ENCODE measurements at places on chromosomes 4 and X. TPM values are rescaled to one million over a fixed set of nuclear protein-coding genes. Genes with fewer than 3 reads are reported as not detected.

GRCh38 chr4:102399021-102399420 lies 53.7 kb upstream of the SLC39A8 start:
- DNase-seq, result no peak
- no peaks in the 10 kb centered on the region for H3K36me3 ChIP-seq
- H3K4me1 ChIP-seq, result no peaks in the 10 kb centered on the region
- H3K4me3 ChIP-seq, result no peak overlapping the region
- no peaks in the 10 kb centered on the region for H3K27me3 ChIP-seq

GRCh38 chr4:10253765-10254164 lies 137.2 kb upstream of the WDR1 start:
- no peak overlapping the region for H3K4me3 ChIP-seq
- H3K27me3 ChIP-seq, result no peaks in the 10 kb centered on the region
- no peaks in the 10 kb centered on the region for H3K36me3 ChIP-seq
- no peak for DNase-seq
- no peak overlapping the region for H3K27ac ChIP-seq

The ADH7 gene
- polyA plus RNA-seq, result 0.13 TPM

GRCh38 chr4:94714365-94715160 lies 43.2 kb upstream of the BMPR1B start:
- H3K27me3 ChIP-seq, result no peaks in the 10 kb centered on the region
- H3K4me1 ChIP-seq, result no peaks in the 10 kb centered on the region
- no peak for DNase-seq
- no peaks in the 10 kb centered on the region for H3K36me3 ChIP-seq

DNA sequence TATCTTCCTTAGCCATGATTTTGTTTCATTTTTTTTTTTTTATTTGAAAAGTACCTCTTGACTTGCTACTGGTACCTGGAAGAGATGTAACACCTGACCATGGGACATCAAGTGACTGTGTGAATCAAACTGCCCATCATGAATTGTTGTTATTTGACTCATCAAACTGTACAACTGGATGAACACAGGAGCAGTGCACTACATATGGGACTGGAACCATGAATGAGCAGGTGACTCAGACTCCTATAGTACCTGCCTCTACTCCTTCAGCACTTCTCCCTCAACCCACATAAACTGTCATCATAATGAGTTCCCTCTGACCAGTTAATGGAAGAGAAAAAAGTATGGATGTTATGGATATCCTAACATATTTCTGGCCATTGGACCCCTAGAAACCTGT lies 15.9 kb upstream of the UBE2D3 start:
- H3K4me3 ChIP-seq, result no peak overlapping the region
- H3K27ac ChIP-seq, result no peak overlapping the region
- H3K36me3 ChIP-seq, result no peaks in the 10 kb centered on the region
- DNase-seq, result no peak
- H3K27me3 ChIP-seq, result no peaks in the 10 kb centered on the region

GRCh38 chr4:120085705-120086104 lies 19.1 kb upstream of the MAD2L1 start:
- no peak for DNase-seq
- H3K27me3 ChIP-seq, result no peaks in the 10 kb centered on the region
- H3K4me1 ChIP-seq, result no peaks in the 10 kb centered on the region
- H3K4me3 ChIP-seq, result no peak overlapping the region
- no peak overlapping the region for H3K27ac ChIP-seq

The NCAPG gene
- not detected for polyA plus RNA-seq

DNA sequence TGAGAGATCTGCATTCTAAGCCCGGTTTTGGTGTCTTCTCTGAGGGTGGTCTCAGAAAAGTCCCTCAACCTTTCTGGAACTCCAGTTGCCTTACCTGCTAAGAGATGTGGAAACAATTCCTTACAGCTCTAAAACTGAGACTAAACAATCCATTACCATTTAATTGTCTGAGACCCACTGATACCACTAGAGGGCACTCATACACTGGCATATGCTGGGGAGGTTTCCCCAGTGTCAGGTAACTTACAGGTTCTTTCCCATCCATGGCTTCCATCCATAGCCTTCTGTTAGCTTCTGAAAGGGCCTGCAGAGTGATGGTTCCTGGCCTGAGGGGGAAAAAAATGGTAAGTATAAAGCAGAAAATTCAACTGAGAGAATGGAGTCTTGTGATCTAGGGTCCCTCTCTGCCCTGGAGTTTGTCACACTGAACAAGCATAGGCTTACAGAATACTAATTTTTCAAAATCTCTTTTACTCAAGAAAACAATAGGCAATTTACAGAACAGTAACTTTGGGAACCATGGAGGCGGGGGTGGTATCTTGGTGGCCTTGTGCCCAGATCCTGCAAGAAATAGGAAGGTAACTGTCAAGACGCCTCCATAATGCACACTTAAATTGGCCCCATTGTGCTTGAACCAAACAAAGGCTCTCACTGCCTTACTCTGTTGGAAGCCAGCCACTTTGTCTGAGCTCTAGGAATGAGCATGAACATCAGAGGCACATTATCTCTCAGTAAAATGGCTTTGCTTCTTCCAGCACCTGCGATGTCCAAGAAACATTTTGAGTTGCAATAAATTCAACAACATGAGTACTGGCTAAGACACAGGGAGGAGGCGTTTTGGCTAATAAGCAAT lies 236.1 kb downstream of the OPHN1 start:
- no peaks in the 10 kb centered on the region for H3K4me1 ChIP-seq
- H3K27ac ChIP-seq, result no peak overlapping the region

- H3K36me3 ChIP-seq, result no peaks in the 10 kb centered on the region
- H3K4me3 ChIP-seq, result no peak overlapping the region
- no peak for DNase-seq
- H3K27me3 ChIP-seq, result no peaks in the 10 kb centered on the region
Measured at GRCh38 chr4:158285429-158286216, 75.3 kb downstream of the TMEM144 start.

The TEX11 gene
- polyA plus RNA-seq, result not detected

DNA sequence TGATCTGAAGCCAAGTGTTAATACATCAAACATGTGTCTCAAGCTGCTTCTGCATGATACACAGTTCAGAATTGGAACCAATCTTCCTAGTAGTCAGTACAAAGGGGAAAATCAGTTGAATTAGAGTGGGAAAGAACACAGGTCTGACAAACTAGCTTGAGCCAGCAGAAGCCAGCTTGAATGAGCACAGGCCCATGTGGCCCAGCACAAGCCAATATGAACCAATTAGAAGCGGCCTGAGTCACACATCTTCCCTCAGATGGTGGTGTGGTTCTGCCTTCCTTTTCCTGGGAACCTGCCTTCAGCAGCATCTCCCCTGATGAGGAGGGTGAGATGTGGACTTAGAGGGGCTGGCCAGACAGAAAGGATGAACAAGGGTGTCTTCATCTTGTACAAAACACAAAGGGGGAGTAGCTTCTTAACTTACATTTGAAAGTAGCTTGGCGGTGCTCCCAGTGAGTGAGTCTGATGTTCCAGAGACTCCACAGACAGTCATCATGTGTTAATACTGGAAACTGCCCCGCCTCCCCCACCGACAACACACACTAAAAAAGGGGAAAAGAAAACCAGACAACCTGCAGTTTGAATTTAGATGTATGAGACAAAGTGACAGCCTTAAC lies 72.0 kb downstream of the FRMPD4 start:
- H3K4me3 ChIP-seq, result no peak overlapping the region
- H3K4me1 ChIP-seq, result no peaks in the 10 kb centered on the region
- DNase-seq, result peak; percentile 51
- H3K27ac ChIP-seq, result no peak overlapping the region
- H3K36me3 ChIP-seq, result no peaks in the 10 kb centered on the region

The SNX12 gene
- 31.8 TPM for polyA plus RNA-seq

- H3K4me1 ChIP-seq, result no peaks in the 10 kb centered on the region
- H3K4me3 ChIP-seq, result no peak overlapping the region
- H3K27ac ChIP-seq, result no peak overlapping the region
- no peaks in the 10 kb centered on the region for H3K27me3 ChIP-seq
- no peaks in the 10 kb centered on the region for H3K36me3 ChIP-seq
- no peak for DNase-seq
Measured at GRCh38 chr4:114684462-114684861, 85.9 kb downstream of the UGT8 start.

DNA sequence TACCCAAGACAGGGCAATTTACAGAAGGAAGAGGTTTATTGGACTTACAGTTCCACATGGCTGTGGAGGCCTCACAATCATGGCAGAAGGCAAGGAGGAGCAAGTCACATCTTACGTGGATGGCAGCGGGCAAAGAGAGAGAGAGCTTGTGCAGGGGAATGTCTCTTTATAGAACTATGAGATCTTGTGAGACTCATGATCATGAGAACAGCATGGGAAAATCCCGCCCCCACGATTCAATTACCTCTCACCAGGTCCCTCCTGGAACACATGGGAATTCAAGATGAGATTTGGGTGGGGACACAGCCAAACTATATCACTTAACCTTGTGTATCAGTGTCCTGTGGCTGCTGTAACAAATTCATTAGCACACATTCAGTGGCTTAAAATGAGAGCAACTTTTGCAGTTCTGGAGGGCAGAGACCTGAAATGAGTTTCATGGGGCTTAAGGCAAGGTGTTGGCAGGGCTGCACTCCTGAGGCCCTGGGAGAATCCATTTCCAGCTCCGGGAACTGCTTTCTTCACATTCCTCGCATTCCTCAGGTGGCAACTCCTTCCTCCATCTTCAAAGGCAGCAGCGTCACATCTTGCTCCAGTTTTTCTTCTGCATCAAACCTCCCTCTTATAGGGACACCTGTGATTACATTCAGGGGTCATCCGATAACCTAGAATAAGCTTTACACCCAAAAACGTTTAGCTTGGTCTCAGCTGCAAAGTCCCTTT lies 22.3 kb upstream of the NSG1 start:
- H3K4me3 ChIP-seq, result no peak overlapping the region
- H3K4me1 ChIP-seq, result no peaks in the 10 kb centered on the region
- H3K27ac ChIP-seq, result no peak overlapping the region
- no peaks in the 10 kb centered on the region for H3K27me3 ChIP-seq
- H3K36me3 ChIP-seq, result no peaks in the 10 kb centered on the region

DNA sequence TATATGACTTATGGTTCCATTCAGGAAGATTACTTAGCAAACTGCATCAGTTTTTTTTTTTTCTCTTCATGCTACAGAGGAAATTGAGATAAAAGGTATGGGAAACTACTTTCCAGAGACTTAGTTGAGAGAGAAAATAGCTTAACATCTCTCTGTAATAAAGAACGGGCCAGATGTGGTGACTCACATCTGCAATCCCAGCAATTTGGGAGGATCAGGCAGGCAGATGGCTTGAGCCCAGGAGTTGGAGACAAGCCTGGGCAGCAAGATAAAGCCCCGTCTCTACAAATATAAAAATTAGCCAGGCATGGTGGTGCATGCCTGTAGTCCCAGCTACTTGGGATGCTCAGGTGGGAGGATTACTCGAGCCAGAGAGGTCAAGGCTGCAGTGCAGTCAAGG lies 271.2 kb upstream of the TENM3 start:
- H3K36me3 ChIP-seq, result no peaks in the 10 kb centered on the region
- no peak overlapping the region for H3K27ac ChIP-seq
- H3K27me3 ChIP-seq, result no peaks in the 10 kb centered on the region
- H3K4me3 ChIP-seq, result no peak overlapping the region
- DNase-seq, result no peak
- no peaks in the 10 kb centered on the region for H3K4me1 ChIP-seq

The DCAF12L2 gene
- not detected for polyA plus RNA-seq

- no peaks in the 10 kb centered on the region for H3K36me3 ChIP-seq
- no peaks in the 10 kb centered on the region for H3K27me3 ChIP-seq
- H3K4me3 ChIP-seq, result no peak overlapping the region
- no peaks in the 10 kb centered on the region for H3K4me1 ChIP-seq
Measured at GRCh38 chr4:172011196-172011595, 198.0 kb downstream of the GALNTL6 start.

GRCh38 chr4:97911236-97911906 lies 231.9 kb downstream of the STPG2 start:
- H3K27me3 ChIP-seq, result no peaks in the 10 kb centered on the region
- DNase-seq, result no peak
- H3K4me1 ChIP-seq, result no peaks in the 10 kb centered on the region
- H3K27ac ChIP-seq, result no peak overlapping the region
- H3K36me3 ChIP-seq, result no peaks in the 10 kb centered on the region
- no peak overlapping the region for H3K4me3 ChIP-seq

All from aorta (tissue), 5 donors.